LHCN-M2 (cell line): ENCODE measurements at places on chromosomes 1 and 21.

- peak; percentile 67 for DNase-seq
These were observed 12.1 kb downstream of the PGBD2 start for GRCh38 chr1:248918131-248918530.

- DNase-seq = no peak
These were observed 17.0 kb downstream of the FAM151A start for GRCh38 chr1:54606096-54606989.

- DNase-seq = peak; percentile 43
These were observed 424.5 kb downstream of the NEGR1 start for GRCh38 chr1:71857862-71858261.

DNA sequence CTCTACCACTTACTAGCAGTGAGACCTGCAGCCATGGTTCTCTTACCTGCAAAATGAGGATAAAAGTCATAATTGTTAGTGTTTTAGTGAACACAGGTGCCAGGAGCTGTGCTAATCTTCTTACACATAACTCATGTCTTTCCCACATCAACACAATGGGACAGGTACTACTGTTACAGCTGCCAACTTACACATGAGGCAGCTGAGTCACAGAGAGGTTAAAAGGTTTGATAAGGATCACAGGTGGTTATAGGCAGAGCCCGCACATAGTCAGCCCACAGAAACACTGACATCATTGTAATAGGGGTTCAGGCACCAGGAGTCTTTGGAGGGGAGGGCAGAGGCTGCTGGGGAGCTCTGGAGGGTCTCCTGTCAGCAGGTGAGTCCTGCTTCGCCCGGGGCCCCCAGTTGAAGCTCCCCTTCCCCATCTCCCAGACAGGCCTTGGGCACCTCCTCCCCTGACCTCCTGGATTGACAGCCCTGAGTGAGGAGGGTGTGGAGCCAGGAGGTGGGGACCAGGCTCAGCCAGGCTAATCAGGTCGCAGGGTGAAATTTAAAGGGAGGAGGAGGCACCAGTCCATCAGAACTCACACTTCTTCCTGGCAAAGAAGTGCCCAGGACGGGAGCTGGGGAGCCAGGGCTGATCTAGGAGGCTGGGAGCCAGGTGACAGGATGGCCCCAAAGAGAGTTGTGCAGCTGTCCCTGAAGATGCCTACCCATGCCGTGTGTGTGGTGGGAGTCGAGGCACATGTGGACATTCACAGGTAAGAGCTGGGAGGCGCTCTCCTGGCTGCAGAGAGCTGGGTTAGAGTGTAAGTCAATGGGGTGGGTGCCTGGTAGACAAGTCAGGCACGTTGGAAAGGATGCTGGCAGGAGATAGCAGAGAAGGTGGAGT lies at the start of gene PADI1:
PADI1 (plus strand) TSS at position 583 of the 895 bp plus-strand sequence; CDS start at position 673, 90 bp downstream.
- no peak for DNase-seq

GRCh38 chr21:45219517-45219916 lies 68.2 kb downstream of the POFUT2 start:
- no peak for DNase-seq

GRCh38 chr1:168396940-168397684 lies 116.4 kb downstream of the TBX19 start:
- no peak for DNase-seq

DNA sequence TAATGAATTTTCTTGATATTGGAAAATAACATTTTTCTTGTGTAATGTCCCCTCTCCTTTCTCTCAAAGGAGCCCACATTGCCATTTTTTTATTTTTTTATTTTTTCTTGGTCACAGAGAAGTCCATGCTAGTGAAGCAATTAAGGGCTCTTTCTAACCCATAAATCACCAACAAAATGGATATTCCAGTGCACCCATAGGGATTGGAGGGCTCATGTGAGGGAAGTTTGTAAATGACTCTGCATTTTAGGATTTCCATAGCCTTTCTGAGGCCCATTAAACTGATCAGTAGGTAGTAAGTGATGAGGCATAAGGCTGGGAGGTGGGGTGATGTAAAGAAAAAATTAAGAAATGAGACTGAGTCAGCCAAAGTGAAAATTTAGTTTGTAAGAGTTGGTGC lies 55.9 kb upstream of the JAK1 start:
- no peak for DNase-seq

DNA sequence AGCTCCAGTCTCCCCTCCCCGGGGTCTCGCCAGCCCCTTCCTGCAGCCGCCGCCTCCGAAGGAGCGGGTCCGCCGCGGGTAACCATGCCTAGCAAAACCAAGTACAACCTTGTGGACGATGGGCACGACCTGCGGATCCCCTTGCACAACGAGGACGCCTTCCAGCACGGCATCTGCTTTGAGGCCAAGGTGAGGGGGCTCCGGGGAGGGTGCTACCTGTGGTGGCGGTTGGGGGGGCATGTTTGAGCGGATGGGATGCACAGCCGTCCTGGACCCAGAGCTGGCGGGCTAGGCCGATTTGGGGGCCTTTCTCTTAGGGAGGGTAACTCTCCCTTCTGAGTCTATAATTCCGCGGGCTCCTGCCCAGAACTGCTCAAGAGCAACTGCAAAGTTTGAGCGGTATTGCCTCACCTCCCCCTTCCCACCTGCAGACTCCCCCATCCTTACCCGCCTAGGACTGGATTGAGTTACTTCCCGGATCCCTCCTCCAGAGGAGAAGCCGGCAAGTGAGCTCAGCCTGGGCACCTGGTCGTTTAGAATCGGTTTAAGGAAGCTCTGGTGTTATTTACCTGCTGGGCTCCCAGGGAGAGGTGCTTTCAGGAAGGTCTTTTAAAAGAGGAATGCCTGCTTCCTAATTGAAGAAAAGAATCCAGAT lies 730 bp downstream of the NOS1AP start:
- DNase-seq = no peak

DNA sequence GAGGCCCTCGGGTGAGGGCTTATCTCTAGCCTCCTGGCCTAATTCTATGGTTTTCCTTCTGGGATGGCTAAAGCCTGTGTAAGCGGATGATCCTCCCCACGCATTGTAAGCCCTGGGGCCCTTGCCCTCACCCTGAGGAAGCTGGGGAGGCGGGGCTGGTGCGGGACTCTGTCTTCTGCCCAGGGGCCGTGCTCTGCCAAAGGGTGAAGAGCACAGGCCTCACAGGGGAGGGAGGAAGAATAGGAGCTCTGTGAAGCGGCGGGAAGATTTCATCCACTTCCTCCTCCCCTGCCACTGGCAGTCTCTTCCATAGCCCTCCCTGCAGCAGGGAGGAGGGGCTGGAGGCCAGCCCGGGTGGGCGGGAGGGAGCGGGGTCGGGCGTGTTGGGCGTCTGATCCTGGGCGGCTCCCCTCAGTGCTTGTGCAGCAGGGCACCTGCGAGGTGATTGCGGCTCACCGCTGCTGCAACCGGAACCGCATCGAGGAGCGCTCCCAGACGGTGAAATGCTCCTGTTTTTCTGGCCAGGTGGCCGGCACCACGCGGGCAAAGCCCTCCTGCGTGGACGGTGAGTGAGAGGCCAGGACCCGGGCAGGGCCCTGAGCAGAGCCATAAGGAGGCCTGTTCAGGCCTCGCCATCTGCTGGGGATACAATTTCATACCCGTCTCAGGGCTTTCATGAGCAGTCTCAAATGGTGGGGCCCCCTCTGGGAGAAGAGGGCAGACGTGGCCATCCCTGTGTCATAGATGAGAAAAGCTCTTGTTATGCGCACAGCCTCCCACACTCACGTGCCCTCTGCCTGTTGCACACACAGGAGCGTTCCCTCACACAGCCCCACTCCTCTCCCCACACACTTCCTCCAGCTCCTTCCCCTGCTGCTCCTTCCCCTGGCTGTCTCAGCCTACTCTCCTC lies 7.7 kb upstream of the PPM1J start:
- no peak for DNase-seq

- DNase-seq = no peak
These were observed 41.0 kb downstream of the WASF2 start for GRCh38 chr1:27448982-27449381.

- peak; percentile 81 for DNase-seq
These were observed 8.2 kb downstream of the HAPLN2 start for GRCh38 chr1:156627313-156627880.

- no peak for DNase-seq
These were observed 52.3 kb downstream of the LUZP1 start for GRCh38 chr1:23116216-23116836.

DNA sequence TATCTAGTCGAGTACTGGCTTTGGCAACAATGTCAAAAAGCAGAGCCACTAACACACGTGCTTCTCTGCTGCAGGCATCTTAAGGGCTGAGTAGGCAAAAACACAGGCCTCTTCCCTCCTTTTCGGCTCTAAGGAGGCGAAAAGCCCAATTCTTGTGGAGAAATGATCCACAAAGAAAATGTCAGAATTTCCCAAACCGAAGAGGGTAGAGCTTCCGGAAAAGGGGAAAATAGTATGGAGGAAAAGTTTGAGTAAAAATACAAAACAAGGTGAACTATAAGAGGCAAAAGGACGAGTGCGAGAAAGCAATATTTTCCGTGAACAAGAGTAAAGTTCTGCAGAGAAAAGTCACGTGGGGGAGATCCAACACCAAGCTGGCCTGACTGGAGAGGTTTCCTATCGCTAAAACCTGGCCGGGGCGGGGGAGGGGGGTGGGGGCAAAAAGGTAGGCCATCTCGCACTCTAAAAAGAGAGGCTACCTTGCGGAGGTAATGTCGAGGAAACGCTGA lies 551 bp downstream of the ZRANB2 start:
- DNase-seq = peak; percentile 13

- DNase-seq = no peak
These were observed 108.9 kb upstream of the ADAR start for GRCh38 chr1:154716614-154717527.

GRCh38 chr21:44751799-44752636 lies 40.6 kb upstream of the TSPEAR start:
- no peak for DNase-seq

DNA sequence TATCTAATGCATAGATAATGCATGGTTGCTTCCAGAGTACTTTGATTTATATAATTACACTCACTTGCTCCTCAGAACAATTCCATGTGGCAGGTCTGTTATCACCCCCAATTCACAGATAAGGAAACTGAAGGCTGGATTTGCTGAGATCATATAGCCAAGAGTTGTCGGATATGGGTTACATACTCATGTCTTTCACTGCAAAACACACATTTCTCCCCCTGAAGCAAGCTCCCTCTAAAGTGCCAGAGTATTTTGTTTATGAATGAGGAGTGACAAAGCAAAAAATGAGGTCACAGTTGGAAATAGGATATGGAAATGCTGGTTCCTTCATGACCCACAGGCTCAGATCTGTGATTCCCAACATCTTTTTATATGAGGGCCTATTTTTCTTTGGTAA lies 134.2 kb downstream of the ROR1 start:
- DNase-seq = peak; percentile 24

- no peak for DNase-seq
These were observed 47.3 kb upstream of the SLC44A3 start for GRCh38 chr1:94772845-94773244.
